ENCODE measurements at places on chromosomes 3 and 15.

- peak; percentile 1 for DNase-seq
Measured at GRCh38 chr3:141929341-141929995, 53.0 kb downstream of the ATP1B3 start.

- DNase-seq, result no peak
Measured at GRCh38 chr3:144229953-144230352, 258.3 kb downstream of the DIPK2A start.

GRCh38 chr3:23051240-23052140 lies 151.6 kb upstream of the UBE2E2 start:
- no peak for DNase-seq

- no peak for DNase-seq
Measured at GRCh38 chr3:196645096-196645495, 5.6 kb downstream of the NRROS start.

- no peak for DNase-seq
Measured at GRCh38 chr3:127566833-127567232, 23.7 kb downstream of the TPRA1 start.

Measured in colonic mucosa (tissue), 4 donors.